Effector memory CD4-positive, alpha-beta T cell (primary cell): ENCODE measurements at places on chromosomes 3 and 15.

- DNase-seq: no peak
These were observed 552.6 kb upstream of the ADAMTS9 start for GRCh38 chr3:65240366-65240765.

- peak; percentile 99 for DNase-seq
These were observed at the start of gene SERF2 for GRCh38 chr15:43791993-43792760. TSS of gene SERF2 (plus strand) at chr15:43792320. CDS start at chr15:43792377, 57 bp downstream.

GRCh38 chr3:56980243-56980642 is 80.2 kb upstream of the SPATA12 start:
- no peak for DNase-seq

GRCh38 chr3:107810171-107811071 is 280.4 kb downstream of the CD47 start:
- DNase-seq: no peak

DNA sequence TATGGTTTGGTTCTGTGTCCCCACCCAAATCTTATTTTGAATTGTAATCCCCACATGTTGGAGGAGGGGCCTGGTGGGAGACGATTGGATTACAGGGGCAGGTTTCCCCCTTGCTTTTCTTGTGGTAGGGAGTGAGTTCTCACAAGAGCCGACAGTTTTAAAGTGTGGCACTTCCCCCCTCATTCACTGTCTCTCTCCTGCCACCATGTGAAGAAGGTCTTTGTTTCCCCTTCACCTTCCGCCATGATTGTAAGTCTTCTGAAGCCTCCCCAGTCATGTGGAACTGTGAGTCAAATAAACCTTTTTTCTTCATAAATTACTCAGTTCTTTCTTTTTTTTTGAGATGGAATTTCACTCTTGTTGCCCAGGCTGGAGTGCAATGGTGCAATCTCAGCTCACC is 124.9 kb downstream of the IQCH start:
- DNase-seq: no peak

DNA sequence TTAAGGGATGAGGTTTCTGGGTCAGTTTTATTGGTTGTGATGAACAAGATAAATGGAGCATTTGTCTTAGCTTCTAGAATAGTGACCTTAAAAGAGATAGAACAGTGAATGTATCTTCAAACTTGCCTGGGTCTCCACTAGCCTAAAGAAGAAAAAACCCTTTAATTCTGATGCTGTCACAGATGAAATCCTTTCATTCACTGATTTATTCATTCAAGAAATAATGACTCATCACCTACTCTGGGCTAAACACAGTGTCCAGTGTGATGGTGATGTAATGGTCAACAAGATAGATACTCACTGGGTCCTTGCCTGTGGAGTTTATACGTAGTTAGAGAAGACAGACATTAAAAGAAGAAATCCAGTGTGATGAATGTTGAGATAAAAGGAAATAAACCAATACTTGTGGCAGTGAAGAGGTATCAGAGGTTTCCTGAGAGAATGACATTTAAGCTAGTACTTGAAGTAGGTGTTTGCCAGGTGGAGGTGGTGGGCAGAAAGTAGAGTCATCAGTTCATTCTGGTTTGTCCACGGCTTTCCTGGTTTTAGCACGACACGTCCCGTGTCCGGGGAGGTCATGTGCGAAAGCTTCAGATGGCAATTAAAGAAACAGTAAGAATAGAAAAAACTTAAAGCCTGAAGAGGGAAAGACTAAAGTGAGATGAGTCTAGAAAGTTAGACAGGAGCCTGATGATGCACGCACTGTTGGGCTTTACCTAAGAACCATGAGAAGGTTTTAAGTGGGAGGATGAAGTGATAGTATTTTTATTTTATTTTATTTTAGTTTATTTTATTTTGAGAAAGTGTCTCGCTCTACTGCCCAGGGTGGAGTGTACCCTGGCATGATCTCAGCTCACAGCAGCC is 18.5 kb downstream of the PAK2 start:
- no peak for DNase-seq

GRCh38 chr15:72497402-72497801 is 23.3 kb downstream of the ARIH1 start:
- DNase-seq: no peak

DNA sequence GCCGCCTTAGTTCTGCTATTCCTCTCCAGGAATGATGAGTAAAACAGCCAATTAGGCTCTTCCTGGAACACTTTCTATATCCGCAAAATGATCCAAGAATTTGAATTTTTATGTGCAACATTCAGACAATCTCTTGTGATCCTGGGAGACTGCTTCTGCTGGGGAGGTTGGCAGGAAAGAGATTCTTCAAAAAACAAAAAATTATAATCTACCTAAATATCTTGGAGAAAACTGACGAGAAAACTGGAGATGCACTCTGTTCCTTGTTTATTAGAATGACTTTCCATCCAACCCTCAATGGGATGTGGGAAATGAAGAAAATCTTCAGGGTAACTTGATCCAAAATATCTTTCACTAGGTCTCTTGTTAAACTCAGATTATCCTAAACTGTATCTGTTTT is 346.3 kb upstream of the UBE2E2 start:
- no peak for DNase-seq

- no peak for DNase-seq
These were observed 33.9 kb downstream of the RARB start for GRCh38 chr3:25461946-25462345.
